GM03348 (cell line): ENCODE measurements at places on chromosomes 2 and 18.

DNA sequence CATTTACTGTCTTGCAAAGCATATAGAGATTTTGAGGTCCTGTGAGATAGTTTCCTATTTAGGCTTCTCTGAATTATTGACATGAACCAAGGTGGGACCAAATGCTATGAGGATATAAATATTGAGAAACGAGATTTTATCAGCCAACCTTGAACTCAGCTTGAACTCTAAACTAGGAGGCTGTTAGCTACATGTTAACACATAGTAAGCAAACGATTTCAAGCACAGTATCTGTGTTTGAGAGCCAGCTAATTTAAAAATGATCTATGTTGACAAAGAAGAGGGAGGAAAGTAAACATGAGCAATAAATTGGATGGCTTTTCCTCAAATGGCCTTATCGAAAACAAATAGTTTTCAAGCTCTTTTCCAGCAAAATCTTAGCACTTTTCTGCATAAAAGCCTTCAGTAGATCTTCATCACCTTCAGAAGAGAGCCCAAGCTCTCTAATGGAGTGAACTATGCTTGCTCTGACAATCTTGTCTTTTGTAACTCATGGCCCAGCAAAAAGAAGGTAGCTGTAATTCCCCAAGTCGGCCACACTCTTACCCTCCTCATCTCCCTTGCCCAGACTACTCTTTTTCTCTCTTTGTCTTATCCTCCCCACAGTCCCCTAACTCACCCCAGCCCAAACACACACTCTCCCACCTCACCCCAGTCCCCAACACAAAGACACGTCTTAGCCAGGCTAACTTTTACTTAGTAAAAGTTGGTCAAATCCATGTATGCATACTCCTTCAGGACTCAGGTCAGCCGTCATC is 14.7 kb downstream of the CD28 start:
- DNase-seq, result no peak

- DNase-seq, result no peak
These were observed 151.8 kb downstream of the MBP start for GRCh38 chr18:76980663-76981395.

DNA sequence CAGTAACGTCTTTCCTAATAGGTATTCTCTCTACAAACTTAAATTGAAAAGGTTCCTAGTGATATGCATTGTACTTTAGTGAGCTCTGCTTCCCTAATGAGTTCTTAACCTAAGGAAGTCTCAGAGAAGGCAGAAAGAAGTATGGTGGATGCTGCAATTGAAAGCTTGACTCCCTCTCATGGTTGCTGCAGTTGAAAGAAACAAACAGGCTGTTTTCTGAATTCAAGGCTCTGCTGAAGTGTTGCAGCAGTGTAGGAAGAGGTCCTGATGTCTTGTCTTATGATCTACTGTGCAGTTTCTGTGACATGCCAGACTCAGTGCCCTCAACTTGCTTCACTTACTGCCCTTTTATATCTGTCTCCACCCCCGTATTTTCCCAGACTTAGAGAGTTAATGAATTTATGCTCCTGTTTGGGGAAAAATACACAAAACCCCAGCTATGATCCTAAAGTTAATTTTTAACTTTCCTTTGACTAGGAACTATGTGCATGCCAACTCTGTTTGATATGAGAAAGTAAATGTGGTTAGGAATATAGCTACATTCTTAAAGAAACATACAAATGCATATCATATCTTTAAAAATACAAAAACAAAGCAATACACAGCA is 655.3 kb upstream of the FAM98A start:
- DNase-seq, result no peak

DNA sequence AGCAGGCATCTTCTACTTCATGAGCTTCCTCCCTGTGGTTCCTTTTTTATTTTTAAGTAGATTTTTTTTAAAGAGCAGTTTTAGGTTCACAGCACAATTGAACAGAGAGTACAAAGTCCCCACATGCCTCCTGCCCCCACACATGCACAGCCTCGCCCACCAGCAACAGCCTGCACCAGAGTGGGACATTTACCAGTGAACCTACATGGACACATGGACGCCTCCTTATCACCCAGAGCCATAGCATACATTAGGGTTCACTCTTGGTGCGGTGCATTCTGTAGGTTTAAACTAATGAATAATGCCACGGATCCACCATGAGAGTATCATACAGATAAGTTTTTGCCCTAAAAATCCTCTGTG is 40.9 kb downstream of the HS1BP3 start:
- no peak for DNase-seq

- no peak for DNase-seq
These were observed 2.9 kb upstream of the DLX2 start for GRCh38 chr2:172105471-172106107.

DNA sequence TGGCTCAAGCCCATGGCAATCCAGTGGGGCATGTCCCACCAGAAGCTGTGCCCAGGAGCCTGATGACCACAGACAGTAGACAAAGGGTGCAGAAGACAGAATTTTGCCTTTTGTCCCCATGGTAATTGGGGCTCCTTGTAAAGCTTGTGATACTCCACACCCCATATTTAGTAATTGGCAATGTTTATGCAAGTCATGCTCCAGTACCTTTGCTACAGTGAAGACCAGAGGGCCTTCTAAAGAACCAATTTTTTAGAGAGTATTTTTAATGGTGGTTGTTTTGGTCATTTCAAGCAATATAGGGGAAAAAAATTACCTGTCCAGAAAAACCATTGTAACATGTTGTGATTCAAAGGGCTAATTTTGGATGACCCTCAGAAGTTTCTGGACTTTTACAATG is 194.8 kb downstream of the ANAPC1 start:
- DNase-seq, result no peak

- DNase-seq, result no peak
These were observed 1602.1 kb upstream of the TMEFF2 start for GRCh38 chr2:193796847-193797246.

- DNase-seq, result no peak
These were observed 56.1 kb upstream of the SMAD7 start for GRCh38 chr18:49006641-49007454.

GRCh38 chr18:75111760-75112159 is 97.2 kb downstream of the PTGR3 start:
- no peak for DNase-seq

DNA sequence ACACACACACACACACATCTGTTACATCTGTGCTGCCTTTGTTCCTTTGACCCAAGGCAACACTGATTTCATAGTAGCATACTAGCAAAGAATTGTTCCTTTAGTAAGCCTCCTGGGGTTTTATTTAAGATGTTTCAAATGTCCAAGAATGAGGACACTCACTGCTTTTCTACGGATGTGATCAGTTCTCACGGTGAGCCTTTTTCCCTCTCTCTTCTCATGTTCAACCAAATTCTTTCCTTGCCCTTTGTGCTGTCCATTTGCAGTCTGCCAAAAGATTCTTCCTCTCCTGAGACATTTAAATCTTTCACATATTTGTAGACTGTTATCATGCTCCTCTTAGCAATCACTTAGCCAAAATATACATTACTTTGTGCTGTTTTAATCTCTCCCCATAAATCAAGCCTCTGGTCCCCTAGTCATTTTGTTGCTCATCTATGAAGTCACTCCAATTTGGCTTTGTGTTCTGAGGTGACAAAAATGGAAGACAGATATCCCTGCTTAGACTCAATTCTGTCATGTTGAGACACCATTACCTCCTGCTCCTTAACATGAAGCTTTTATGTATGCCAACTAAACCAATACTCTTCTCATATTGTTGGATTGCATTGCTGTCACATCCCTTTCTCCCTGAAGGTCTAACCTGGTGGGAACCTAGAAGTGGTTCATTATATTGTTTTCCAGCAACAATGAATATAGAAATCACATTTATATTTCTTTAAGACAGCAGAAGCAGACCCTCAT is 1605.3 kb upstream of the ACVR2A start:
- peak; percentile 54 for DNase-seq

- no peak for DNase-seq
These were observed 224.8 kb downstream of the NUP35 start for GRCh38 chr2:183349091-183349490.

DNA sequence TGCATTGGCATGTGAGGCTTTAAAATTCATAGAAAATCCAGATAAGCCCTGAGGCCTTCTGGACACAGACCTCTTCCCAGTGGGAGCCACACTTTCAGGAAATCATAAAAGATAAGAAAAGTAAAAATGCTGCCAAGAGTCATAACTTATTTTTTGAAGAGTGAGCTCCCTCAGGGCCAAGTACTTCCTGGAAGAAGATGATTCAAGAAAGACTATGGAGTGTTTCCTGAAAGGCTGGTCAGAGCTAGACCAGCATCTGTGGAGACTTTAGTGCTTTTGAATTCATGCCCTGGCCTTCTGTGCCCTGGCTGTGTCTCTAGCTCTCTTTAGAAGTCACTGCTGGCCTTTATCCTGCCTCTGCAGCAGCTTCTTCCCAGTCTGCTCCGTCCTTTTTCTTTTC is 6.4 kb upstream of the XDH start:
- no peak for DNase-seq

DNA sequence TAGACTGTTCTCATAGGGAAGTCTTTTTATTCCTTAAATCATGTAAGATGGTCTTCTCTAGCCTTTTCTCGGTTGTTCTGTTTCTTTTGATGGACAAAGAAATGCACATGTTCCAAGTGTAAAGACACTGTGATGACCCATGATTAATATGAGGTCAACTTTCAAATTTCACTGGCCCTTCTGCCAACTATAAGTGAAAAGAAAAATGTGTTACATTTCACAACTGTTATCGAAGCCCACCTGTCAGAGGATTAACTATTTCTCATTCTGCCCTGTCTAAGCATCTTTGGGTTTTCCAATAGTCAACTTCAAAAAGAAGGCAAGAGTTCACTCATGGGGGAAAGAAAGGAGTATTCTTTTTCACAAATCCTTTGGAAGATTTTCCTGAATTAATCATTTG is 3.3 kb downstream of the RDH14 start:
- DNase-seq, result no peak

GRCh38 chr2:236360496-236360895 is 96.3 kb upstream of the ASB18 start:
- no peak for DNase-seq

DNA sequence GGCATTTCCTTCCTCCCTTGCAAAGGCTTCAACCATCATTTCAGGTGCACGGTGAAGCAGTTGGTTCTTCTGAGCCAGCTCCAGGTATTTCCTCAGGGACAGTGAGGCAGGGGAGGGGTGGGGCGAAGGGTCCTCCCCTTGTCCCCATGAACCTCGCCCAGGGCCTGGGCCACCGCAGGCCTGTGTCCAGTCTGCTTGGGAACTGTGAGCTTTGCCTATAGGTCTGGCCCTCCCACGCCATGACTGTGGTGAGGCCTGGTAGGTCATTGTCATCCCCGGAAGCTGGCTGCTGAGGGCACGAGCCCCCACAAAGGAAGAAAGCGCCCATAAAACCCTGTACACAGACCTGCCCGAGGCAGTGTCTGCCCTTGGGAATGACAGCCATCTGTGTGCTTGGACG is 134.3 kb downstream of the ACKR3 start:
- no peak for DNase-seq

DNA sequence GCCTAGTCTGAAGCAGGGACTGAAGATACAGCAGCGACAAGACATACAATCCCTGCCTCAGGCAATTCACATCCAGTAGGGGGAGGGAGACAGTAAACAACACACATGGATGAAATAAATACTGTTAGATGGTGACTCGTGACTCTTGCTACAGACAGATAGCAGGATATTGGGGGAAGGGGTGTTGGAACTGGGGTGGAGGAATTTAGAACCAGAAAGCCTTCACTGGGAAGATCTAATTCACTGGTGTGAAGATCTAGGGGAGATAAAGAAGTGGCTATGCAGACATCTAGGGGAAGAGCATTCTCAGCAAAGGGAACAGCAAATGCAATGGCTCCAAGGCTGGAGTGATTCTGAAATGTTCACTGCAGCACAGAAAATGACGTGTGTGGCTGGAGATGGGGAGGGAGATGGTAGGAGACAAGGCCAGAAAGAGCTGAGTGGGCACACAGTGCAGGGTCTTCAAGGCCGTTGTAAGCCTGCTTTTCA is 52.6 kb upstream of the TMEM163 start:
- no peak for DNase-seq

DNA sequence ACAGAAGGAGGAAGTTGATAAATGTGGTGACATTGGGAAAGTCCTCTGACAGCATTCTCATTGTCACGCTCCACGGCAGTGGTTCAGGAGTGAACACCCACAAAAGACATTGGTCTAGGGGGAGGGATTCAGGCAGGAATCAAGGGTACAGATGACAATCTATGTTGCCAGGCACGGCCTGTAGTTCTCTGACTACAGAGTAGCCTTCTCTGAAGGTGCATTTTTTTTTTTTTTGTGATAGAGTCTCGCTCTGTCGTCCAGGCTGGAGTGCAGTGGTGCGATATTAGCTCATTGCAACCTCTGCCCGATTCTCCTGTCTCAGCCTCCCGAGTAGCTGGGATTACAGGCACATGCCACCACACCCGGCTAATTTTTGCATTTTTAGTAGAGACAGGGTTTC is 7.4 kb upstream of the MOB1A start:
- DNase-seq, result no peak

DNA sequence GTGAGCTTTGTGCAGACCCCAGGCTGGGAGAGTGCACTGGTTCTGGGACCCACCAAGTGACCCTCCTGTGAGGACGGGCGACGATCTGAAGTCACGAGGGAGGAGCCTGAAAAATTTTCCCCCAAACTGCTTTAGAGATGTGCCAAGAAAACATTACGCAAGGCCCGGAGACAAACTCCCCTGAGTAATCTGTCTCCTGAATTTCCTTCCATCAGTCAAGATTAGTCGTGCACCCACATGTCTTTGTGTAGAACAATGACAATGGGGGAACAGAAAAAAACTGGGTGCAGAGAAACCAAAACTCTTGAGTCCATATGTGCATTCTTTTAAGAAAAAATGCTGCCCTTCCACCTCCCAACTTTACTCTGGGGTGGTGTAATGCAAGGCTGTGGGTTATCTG is 12.6 kb upstream of the NCK2 start:
- DNase-seq, result peak; percentile 67

- no peak for DNase-seq
These were observed 259.3 kb downstream of the PTGR3 start for GRCh38 chr18:74949611-74950010.

DNA sequence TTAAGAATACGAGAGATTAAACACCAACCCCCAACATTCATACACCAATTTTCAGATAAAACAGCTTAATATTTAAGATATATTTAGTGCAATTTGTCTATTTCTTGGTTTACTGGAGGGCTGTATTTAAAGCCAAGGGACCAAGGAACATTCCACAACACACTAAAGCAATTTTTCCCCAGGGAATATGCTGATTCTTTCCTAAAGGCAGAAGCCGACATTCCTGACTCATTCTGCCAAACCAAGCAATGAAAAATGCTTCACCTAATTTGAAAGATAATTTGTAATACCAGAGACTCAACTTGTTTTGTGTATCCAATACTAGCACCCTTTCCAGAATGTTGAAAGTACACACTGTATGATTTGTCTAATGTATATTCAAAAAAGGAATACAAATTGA is 1267.6 kb upstream of the PIK3C3 start:
- DNase-seq, result no peak

DNA sequence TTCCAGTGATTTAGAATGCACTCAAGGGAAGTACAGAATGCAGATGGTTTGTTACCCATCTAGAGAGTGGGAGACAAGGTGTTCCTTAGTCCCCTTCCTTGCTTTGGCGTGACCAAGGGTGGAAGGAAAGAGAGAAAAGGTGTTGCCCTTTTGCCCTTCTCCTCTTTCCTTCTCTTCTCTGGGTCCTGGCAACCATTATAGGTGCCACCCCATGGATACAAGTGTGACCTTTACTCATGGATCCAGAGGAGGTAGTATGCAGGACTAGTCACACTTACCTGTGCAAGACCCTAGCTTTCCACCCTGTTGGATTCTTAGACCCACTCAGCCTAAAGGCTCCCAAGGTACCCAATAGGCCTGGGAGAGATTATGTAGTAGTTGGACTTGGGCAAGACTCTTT is 11.6 kb upstream of the RBFA start:
- DNase-seq, result no peak
